Heart right ventricle (tissue), 16 donors: ENCODE measurements at places on chromosomes 3 and 15. TPM values are rescaled to one million over a fixed set of nuclear protein-coding genes. Genes with fewer than 3 reads are reported as not detected.

The LMLN gene
- total RNA-seq, result 10.7 TPM

DNA sequence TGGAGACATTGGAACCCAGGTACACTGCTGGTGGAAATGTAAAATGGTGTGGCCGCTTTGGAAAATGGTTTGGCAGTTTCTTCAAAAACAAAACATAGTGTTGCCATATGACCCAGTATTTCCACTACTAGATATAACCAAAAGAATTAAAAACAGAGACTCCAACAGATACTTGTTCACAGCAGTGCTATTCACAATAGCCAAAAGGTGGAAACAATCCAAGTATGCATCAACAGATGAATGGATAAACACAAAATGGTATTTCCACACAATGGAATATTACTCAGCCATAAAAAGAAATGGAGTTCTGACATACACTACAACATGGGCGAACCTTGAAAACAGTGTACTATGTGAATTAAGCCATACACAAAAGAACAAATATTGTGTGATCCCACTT is 59.4 kb upstream of the TIMP4 start:
- H3K4me3 ChIP-seq, result no peak overlapping the region
- H3K36me3 ChIP-seq, result no peaks in the 10 kb centered on the region
- H3K27ac ChIP-seq, result no peak overlapping the region
- no peaks in the 10 kb centered on the region for H3K27me3 ChIP-seq

The KBTBD12 gene
- 32.5 TPM for total RNA-seq

DNA sequence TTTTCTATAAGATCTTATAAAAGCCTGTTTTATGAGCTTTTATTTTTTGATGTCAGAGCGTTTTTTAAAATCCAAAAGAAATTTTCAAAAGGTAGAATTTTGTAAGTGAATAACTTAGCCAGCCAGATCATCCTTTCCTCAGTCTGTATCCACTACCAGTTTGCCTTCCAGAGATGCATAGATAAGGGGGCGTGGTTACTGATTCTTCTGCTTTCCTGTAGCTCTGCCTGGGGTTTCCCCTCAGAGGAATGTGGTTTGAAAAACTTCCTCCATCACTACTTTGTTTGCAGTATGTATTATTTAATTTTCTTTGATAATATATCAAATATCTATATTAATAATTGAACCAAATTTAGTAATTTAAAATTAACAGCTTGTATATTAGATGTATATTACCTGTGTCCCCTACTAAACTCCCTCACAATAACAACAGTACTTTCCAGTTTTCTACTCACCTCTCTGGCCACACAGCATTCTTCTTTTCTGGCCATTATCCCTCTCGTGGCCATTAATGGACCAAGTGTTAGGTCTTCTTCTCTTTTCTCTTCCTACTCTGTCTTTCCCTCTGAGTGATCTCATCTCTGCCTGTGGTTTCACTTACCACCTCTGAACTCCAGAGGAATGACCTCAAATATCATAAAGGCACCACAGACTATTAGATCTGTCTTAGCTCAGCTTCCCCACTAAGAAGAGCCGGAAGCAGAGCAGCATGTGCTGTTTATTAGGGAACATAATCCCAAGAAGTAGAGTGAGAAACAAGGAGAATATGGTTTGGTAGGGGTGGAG is 239.7 kb downstream of the UBE2E2 start:
- H3K27me3 ChIP-seq, result no peaks in the 10 kb centered on the region
- no peak for DNase-seq
- H3K36me3 ChIP-seq, result no peaks in the 10 kb centered on the region
- H3K27ac ChIP-seq, result no peak overlapping the region

The EEFSEC gene
- total RNA-seq, result 25.7 TPM

DNA sequence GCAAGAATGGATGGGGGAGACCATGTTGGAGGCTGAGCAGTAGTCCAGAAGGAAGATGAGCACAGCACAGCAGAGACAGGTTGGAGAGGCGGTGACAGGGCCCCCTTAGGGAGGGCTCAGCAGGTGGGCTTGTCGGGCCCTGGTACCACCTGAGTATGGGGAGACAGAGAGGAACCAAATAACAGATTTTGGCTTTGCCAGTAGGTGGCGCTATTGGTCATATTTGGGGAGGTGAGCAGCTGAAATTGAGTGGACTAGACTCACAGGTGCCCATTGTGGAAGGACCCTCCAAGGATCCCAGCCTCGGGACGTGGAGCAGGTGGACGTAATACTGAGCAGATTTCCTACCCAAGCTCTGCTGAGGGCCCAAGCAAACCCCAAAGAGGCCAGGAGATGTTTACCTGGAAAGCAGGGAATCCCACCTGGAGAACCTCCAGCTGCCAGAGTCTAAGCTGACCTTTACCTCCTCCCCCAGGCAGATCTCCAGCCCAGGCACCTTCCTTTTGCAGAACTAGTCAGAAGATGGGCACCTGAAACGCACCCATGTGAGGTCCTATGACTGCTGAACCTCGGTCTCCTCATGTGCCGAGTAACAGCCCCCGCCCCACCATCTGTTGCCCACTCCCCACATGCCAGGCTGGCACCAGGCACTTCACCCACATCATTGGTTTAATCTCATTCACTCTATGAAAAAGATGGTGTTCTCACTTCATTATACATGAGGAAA is 24.6 kb upstream of the CORO2B start:
- peaks cover 4% of the 10 kb centered on the region for H3K4me1 ChIP-seq
- DNase-seq, result peak; percentile 78
- peaks cover 11% of the 10 kb centered on the region for H3K27me3 ChIP-seq

The GOLGA8G gene
- total RNA-seq, result not detected

DNA sequence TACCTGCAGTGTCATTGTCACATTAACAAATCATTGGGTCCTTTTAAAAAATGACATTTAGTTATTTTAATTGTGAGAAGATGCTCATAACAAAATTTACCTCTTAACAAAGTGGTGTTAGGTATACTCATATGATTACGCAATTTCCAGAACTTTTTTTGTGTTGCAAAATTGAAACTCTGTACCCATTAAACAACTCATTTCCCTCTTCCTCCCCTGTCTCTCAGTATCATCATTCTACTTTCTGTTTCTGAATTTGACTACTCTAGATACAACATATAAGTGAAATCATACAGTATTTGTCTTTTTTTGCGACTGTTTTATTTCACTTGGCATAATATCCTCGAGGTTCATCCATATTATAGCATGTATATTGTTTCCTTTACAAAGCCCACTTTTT is 58.7 kb upstream of the CHST2 start:
- H3K27ac ChIP-seq, result no peak overlapping the region
- H3K4me3 ChIP-seq, result no peak overlapping the region
- no peaks in the 10 kb centered on the region for H3K4me1 ChIP-seq
- H3K27me3 ChIP-seq, result no peaks in the 10 kb centered on the region
- peaks cover 55% of the 10 kb centered on the region for H3K36me3 ChIP-seq

- no peak for DNase-seq
- H3K4me1 ChIP-seq, result peaks cover 5% of the 10 kb centered on the region
- no peak overlapping the region for H3K27ac ChIP-seq
- H3K36me3 ChIP-seq, result no peaks in the 10 kb centered on the region
- peaks cover 45% of the 10 kb centered on the region for H3K27me3 ChIP-seq
Measured at GRCh38 chr15:28886431-28887338, 911 bp downstream of the APBA2 start.

DNA sequence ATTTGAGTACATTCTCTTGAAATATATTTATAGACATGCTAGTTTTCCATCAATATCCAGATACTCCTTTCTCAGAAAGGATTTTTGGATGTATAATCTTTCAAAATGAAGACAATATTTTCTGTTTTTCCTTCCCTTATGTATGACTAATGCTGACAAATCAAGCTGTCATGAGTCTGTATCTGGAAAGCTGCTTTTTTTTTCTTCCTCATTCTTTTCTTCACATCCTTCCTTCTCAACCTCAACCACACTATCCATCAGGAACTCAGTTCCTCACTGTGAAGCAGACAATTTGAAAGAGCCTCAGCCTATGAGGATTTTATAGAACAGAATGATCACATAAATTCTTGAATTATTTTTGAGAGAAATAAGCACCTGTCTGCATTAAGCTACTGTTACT is 335.9 kb upstream of the EPHA6 start:
- no peak overlapping the region for H3K4me3 ChIP-seq
- no peaks in the 10 kb centered on the region for H3K36me3 ChIP-seq
- H3K27me3 ChIP-seq, result no peaks in the 10 kb centered on the region
- H3K4me1 ChIP-seq, result no peaks in the 10 kb centered on the region
- DNase-seq, result no peak

The TRIM71 gene
- not detected for total RNA-seq

GRCh38 chr3:36303286-36303685 is 77.0 kb upstream of the STAC start:
- no peaks in the 10 kb centered on the region for H3K36me3 ChIP-seq
- no peaks in the 10 kb centered on the region for H3K4me1 ChIP-seq
- no peak overlapping the region for H3K27ac ChIP-seq
- H3K27me3 ChIP-seq, result no peaks in the 10 kb centered on the region

- H3K4me1 ChIP-seq, result peaks cover 15% of the 10 kb centered on the region
- peaks cover 30% of the 10 kb centered on the region for H3K36me3 ChIP-seq
- no peak overlapping the region for H3K4me3 ChIP-seq
- DNase-seq, result no peak
- H3K27ac ChIP-seq, result no peak overlapping the region
Measured at GRCh38 chr3:190606596-190606995, 92.7 kb downstream of the IL1RAP start.

DNA sequence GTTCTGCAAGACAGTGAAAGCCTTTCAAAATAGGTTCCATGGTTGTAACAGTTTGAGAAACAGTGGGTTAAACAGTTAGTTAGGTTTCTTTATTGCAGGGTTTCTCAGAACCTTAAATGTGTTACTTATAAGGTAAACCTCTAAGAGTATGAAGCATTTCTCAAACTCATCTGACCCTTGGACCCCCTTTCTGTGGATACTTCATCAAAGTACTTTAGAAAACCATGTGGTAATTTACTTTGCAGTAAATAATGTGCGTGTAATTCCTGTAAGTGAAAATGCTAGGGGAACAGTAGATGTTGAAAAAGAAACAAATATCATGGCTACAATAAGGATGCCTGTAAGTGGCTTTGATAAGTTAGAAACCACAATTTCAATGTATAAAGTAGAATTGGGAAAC is 354.6 kb upstream of the RARB start:
- H3K4me3 ChIP-seq, result no peak overlapping the region
- peaks cover 8% of the 10 kb centered on the region for H3K4me1 ChIP-seq
- DNase-seq, result no peak
- no peaks in the 10 kb centered on the region for H3K36me3 ChIP-seq
- H3K27me3 ChIP-seq, result no peaks in the 10 kb centered on the region

DNA sequence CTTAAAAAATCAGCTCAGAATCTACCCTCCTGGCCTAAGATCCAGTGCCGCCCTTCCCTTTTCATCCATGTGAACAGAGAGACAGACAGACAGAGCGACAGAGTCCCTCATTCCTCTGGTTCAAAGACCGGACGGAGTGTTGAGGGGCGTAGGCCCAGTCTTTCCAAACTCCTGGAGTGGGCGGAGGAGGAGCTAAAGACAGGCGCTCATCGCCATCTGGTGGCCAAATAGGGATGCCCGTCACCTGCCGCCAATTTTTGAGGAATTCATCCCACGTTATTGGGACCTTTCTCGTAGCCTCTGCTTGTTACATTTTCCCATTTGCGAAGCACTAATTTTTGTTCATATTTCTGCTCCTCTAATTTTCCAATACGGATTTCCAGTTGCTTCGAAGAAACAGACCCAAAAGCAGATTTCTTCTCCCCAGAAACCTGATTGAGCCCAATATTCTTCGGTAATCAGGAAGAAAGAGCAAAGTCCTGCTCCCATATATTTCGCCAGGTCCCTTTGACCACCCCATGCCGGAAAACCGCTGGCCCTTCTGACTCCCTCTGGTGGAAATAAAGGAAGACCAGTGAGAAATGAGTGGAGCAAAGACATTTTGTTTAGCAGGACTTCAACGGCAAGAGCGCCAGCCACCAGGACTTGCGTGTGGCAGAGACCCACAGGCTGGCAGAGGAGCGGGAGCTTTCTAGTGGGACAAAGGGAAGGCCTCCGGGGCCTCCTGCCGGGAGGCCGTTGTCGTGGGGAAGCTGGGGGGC is 88.0 kb downstream of the LRRK1 start:
- no peaks in the 10 kb centered on the region for H3K27me3 ChIP-seq
- no peaks in the 10 kb centered on the region for H3K36me3 ChIP-seq
- peak; percentile 74 for DNase-seq

The SAMD7 gene
- total RNA-seq, result not detected

DNA sequence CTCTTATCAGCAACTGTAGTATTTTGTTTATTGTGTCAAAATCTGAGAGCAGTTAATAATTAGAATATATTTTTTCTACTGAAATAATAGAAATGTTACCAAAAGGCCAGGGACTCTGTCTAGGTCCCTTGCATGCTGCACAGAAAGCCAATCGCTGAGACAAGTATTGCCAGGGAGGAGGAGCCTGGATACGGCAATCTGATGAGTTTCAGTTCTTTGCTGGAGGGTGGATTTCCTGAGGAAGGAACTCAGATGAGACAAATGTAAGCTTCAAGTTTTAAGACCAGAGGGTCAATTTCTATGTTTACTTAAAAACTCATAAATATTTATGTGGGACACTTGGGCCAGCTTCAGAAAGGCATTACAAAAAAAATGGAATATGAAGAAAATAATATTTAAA is 252.2 kb downstream of the GABRG3 start:
- no peaks in the 10 kb centered on the region for H3K27me3 ChIP-seq
- H3K27ac ChIP-seq, result no peak overlapping the region
- DNase-seq, result no peak
- H3K4me1 ChIP-seq, result no peaks in the 10 kb centered on the region
- no peaks in the 10 kb centered on the region for H3K36me3 ChIP-seq

DNA sequence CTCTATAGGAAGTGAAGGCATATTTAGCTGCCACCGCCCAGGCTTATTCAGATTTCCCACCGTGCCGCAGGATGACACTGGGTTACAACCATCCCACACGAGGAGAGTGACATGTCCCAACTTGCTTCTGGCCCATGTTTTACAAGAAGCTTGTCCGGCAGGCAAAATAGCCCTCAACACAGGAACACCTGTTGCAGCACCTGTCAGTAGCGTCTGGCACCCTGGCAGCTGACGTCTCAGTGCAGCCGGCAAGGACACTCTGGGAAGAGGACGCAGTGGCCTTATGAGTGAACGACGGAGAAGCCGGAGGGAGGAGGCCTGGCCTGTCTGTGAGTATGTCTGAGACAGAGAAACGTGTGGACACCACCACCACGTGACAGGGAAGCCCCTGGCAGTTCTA is 32.1 kb downstream of the FAM174B start:
- H3K4me3 ChIP-seq, result no peak overlapping the region
- no peak overlapping the region for H3K27ac ChIP-seq
- no peaks in the 10 kb centered on the region for H3K36me3 ChIP-seq
- no peaks in the 10 kb centered on the region for H3K4me1 ChIP-seq

- H3K4me3 ChIP-seq, result no peak overlapping the region
- no peak for DNase-seq
- H3K4me1 ChIP-seq, result peaks cover 10% of the 10 kb centered on the region
- H3K36me3 ChIP-seq, result no peaks in the 10 kb centered on the region
Measured at GRCh38 chr15:37104424-37104981, 4.2 kb upstream of the MEIS2 start.

- peaks cover 5% of the 10 kb centered on the region for H3K27me3 ChIP-seq
- no peak for DNase-seq
- H3K4me1 ChIP-seq, result no peaks in the 10 kb centered on the region
- no peaks in the 10 kb centered on the region for H3K36me3 ChIP-seq
- no peak overlapping the region for H3K27ac ChIP-seq
Measured at GRCh38 chr3:168470380-168470779, 374.7 kb upstream of the GOLIM4 start.

The SLC12A1 gene
- not detected for total RNA-seq
